Suprapubic skin (tissue), 4 donors: ENCODE measurements at places on chromosomes 6 and 20. TPM values are rescaled to one million over a fixed set of nuclear protein-coding genes. Genes with fewer than 3 reads are reported as not detected.

- H3K4me1 ChIP-seq: peaks cover 3% of the 10 kb centered on the region
- no peak overlapping the region for H3K4me3 ChIP-seq
- H3K27ac ChIP-seq: no peak overlapping the region
- DNase-seq: no peak
- no peaks in the 10 kb centered on the region for H3K36me3 ChIP-seq
Observed at GRCh38 chr6:100663219-100663863, 198.6 kb upstream of the SIM1 start.

DNA sequence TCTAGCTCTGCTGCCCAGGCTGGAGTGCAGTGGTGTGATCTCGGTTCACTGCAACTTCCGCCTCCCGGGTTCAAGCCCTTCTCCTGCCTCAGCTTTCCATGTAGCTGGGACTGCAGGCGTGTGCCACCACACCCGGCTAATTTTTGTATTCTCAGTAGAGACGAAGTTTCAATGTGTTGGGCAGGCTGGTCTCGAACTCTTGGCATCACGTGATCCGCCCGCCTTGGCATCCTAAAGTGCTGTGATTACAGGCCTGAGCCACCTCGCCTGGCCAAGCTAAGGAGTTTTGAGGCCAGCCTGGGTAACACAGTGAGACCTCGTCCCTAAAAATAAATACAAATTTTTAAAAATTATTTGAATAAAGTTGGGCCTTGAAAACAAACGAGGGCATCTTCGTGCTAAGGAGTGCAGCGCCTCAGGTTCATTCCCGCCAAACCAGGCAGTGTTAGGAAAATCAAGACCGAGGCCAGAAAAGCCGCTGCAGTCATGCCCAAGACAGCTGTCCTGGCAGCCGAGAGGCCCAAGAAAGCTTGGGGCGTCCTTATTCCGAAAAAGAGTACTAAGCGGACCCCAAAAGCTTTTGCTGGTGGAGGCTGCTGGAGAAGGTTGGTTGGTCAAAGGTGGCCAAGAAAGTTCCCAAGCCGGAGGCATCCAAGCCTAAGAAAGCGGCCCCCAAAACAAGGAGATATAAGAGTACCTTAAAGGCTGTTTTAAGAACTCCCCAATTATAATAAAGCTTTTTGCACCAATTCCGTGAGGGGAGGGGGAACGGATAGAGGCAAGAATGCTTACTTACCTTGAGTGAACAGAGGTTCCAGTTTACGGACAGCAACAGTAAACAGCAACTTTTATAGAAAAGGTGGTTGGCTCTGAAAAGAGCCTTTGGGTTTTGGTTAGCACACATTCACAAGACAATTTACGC is 109.0 kb downstream of the HFE start:
- no peaks in the 10 kb centered on the region for H3K36me3 ChIP-seq
- H3K27ac ChIP-seq: peak overlapping the region; percentile 90
- H3K4me3 ChIP-seq: peak overlapping the region; percentile 72
- H3K4me1 ChIP-seq: peaks cover 47% of the 10 kb centered on the region

DNA sequence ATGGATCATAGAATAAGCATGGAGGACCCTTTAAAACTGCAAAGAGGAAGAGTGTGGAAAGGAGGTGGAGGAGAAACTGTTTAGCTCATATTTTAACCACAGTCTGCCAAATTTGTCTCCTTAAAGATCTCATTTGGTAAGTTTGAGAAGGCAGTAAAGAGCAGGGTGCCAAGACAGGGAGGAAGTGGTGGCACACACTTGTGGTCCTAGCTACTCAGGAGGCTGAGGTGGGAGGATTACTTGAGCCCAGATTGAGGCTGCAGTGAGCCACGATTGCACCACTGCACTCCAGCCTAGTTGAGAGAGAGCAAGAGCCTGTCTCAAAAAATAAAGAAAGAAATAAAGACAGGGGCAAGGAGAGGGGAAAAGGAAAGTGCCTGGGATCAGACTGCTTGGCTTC is 16.8 kb upstream of the DCBLD1 start:
- DNase-seq: no peak
- no peak overlapping the region for H3K27ac ChIP-seq
- H3K27me3 ChIP-seq: no peaks in the 10 kb centered on the region
- no peaks in the 10 kb centered on the region for H3K4me1 ChIP-seq

DNA sequence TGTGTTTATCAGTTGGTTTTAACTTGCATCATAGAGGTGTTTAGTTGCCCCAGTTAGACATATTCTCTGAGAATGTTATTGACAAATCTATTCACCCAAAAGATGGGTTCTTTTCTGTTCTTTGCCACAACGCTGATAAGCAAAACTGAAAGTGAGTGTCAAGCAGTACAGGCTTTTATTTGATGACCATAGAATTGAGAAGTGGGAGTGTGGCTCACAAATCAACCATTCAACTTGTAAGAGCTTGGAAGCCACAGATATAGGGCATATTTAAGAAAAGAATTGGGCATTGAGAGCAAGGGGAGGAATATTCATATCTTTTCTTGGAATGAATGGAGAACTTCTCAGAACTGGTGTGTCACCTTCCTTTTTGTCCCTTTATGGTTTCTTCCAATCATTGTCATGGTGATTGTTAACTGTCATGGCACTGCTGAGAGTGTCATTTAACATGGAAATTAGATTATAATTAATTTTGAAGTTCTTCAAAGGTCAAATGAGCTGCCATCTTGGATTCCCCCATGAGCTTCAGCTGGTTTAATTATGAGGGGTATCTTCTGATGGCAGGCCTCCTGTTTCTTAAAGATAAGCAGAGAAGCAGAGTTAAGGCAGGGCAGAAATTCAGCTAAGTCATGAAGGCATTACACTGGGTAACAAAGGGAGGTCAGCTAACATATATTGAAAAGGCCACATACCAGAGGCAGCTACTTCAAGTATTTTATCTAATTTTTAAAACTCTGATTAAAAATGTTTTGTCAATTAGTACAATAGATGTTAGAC is 254.0 kb upstream of the HTR1E start:
- H3K4me3 ChIP-seq: no peak overlapping the region
- no peak overlapping the region for H3K27ac ChIP-seq
- H3K27me3 ChIP-seq: no peaks in the 10 kb centered on the region
- H3K36me3 ChIP-seq: no peaks in the 10 kb centered on the region

DNA sequence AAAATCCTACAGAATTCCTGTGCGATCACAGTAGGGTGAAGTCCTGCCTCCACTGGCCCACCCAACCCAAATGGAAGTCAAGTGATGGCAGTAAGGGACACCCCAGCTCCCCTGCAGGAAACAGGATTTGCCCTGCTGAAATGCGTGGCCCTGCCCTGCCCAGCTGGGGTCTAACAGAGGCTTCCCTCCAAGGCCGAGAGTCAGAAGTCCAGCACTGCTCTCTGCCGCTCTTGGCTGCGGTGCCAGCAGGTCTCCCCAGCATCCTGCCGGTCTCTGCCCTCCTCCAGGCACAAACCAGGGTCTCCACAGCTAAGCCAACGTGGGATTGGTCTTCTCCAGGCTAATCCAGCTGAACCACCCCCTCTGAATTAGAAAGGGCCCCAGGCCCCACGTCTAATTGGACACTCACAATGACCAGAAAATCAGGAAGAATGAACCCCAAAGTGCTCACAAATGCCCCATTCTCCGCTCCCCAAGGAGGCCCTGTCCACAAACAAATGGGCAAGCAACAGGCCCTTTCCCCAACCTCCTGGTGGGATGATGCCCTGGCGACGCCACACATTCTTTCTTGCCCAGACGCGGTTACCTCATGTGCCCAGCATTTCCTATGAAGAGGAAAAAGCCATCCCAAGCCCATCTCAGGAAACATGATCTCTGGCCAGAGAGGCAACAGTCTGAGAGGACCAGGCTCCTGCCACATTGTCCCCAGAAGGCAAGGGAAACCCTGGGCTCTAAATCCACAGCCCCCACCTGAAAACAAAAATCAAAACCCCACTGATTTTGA is 117.2 kb downstream of the BANF2 start:
- no peaks in the 10 kb centered on the region for H3K4me1 ChIP-seq
- no peaks in the 10 kb centered on the region for H3K27me3 ChIP-seq
- no peaks in the 10 kb centered on the region for H3K36me3 ChIP-seq
- DNase-seq: no peak

The ACTL10 gene
- total RNA-seq: 3.4 TPM

The PSORS1C2 gene
- 27.0 TPM for total RNA-seq

DNA sequence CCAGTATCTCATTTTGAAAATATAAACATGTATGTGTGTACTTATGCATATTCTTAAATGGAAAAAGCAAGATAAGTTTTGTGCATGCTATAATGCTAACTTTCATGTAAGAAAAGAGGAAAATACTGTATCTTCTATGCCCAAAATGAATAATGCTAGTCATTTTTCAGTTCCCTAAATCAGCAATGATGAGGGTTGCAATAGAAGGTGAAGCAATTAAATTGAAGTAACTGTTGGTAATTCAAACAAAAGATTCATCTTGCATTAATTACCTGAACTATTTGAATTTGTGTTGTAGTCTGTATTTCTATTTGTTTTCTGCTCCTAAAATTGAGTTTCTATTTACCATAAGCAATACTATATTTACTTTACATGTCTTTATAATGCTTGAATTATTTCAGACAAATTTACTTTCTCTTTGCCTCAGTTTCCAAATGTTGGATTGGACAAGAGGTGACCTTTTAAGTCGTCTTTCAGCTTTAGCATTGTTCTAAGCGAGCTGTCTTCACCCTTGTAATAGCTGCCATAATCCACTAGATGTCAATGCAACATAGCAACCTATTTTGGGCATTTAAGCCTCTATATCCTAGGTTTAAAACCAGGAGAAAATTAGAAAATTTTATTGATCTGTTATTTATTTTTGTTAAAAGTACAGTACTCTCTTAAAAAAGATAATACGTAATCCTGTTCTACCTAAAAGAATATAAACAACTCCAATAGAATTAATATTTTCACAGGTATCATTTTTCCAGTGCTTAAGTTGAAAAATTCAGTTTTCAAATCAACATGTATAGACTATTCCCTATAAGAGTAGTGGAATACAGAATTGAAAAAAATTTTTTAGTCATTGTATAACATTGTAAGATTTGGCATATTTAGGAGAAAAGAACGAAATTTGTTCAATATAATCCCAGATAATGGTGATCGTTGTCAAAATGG is 52.3 kb upstream of the IFNGR1 start:
- no peaks in the 10 kb centered on the region for H3K36me3 ChIP-seq
- no peaks in the 10 kb centered on the region for H3K27me3 ChIP-seq
- no peak overlapping the region for H3K4me3 ChIP-seq
- no peak for DNase-seq
- peaks cover 4% of the 10 kb centered on the region for H3K4me1 ChIP-seq
- no peak overlapping the region for H3K27ac ChIP-seq

DNA sequence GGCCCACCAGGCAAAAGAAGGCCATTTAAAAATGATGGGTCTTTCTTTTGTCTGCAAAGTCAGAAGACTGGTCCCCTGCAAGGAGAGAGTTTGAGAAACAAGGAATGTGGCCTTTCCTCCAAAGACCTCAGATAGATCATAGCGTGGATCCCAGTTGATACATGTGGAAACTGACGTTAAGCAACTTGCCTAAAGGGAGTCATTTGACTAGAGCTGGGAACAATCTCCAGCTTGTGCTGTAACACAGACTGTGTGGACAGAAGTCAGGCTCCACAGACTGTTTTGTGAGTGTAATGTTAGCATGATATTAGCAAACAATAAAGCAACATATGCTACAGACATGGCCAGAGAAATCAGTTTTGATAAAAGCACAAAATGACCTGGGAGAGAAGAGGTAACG is 140.4 kb upstream of the CITED2 start:
- peaks cover 17% of the 10 kb centered on the region for H3K4me1 ChIP-seq
- H3K27me3 ChIP-seq: no peaks in the 10 kb centered on the region
- no peak overlapping the region for H3K27ac ChIP-seq
- H3K36me3 ChIP-seq: no peaks in the 10 kb centered on the region
- no peak for DNase-seq

The HAO1 gene
- total RNA-seq: not detected

GRCh38 chr20:1987826-1988225 is 6.0 kb downstream of the PDYN start:
- no peaks in the 10 kb centered on the region for H3K36me3 ChIP-seq
- no peaks in the 10 kb centered on the region for H3K4me1 ChIP-seq
- DNase-seq: no peak
- H3K27me3 ChIP-seq: peaks cover 42% of the 10 kb centered on the region

The CCN5 gene
- 40.1 TPM for total RNA-seq

DNA sequence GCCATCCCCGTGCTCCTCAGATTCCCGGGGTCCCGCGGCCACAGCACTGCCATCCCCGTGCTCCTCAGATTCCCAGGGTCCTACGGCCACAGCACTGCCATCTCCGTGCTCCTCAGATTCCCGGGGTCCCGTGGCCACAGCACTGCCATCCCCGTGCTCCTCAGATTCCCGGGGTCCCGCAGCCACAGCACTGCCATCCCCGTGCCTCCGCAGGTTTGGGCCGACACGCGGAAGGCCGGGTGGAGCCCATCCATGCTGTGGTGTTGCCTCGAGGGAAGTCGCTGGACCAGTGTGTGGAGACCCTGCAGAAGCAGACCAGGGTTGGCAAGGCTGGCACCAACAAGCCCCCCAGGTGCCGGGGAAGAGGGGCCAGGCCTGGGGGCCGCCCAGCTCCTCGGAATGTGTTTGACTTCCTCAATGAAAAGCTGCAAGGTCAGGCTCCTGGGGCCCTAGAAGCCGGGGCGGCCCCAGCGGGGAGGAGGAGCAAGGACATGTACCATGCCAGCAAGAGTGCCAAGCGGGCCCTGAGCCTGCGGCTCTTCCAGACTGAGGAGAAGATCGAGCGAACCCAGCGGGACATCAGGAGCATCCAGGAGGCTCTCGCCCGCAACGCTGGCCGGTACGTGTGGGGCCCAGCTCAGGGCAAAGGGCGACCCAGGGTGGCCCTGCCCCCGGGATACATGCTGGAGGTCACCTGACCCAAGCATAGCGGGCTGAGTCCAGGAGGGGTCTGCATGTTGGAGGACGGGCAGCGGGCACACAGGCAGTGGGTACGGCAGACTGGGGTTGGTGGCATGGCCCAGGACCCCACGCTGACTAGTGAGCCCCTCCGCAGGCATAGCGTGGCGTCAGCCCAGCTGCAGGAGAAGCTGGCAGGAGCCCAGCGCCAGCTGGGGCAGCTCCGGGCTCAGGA is 1.3 kb upstream of the LIME1 start:
- peaks cover 33% of the 10 kb centered on the region for H3K36me3 ChIP-seq
- no peak overlapping the region for H3K27ac ChIP-seq
- peaks cover 36% of the 10 kb centered on the region for H3K4me1 ChIP-seq
- no peaks in the 10 kb centered on the region for H3K27me3 ChIP-seq
- H3K4me3 ChIP-seq: no peak overlapping the region

- DNase-seq: no peak
- no peak overlapping the region for H3K27ac ChIP-seq
- no peak overlapping the region for H3K4me3 ChIP-seq
- H3K27me3 ChIP-seq: no peaks in the 10 kb centered on the region
- no peaks in the 10 kb centered on the region for H3K36me3 ChIP-seq
Observed at GRCh38 chr6:133786016-133786415, 102.9 kb upstream of the TCF21 start.

- DNase-seq: no peak
- H3K4me3 ChIP-seq: no peak overlapping the region
- no peak overlapping the region for H3K27ac ChIP-seq
- H3K27me3 ChIP-seq: no peaks in the 10 kb centered on the region
- no peaks in the 10 kb centered on the region for H3K36me3 ChIP-seq
- no peaks in the 10 kb centered on the region for H3K4me1 ChIP-seq
Observed at GRCh38 chr6:140049251-140049650, 674.8 kb upstream of the CITED2 start.

The C20orf202 gene
- total RNA-seq: 0.97 TPM
